ENCODE measurements at places on chromosomes 1 and 21. TPM values are rescaled to one million over a fixed set of nuclear protein-coding genes. Genes with fewer than 3 reads are reported as not detected.

Gene TCHH
- 2.9 TPM for total RNA-seq

DNA sequence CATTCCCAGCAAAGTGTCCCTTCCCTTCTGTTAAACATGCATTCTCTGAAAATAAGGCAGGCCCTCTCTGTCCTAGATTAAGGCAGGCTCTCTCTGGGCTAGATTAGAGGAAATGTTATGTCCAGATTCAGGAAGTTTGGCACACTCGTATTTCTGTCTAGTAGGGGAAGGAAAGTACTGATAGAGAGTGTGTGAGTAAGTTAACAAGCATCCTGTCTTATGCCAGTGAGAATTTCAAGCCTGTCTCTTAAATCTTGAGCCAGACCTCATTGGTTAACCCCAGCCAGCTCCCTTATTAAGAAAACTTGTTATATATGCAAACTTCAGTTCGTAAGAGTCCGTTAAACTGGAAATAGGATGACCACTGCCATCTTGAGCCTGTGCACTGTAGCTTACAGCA is 31.6 kb downstream of the IGSF5 start:
- DNase-seq, result no peak

DNA sequence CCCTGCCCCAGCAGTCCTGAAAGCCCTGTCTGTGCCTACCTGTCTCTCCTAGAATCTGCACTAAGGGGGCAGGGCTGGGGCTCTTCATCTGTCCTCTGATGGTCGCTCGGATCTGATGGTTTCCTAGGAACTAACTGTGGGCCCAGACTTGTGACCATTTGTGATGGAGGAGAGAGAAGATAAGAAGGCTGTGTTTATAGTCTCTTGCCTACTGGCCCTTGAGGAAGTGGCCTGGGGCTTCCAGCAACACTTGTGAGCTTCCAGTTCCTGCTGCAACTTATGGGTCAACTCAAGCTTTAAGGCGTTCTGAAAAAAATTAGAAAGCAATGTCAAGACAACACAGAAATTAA is 53.2 kb upstream of the SYNC start:
- DNase-seq, result no peak

DNA sequence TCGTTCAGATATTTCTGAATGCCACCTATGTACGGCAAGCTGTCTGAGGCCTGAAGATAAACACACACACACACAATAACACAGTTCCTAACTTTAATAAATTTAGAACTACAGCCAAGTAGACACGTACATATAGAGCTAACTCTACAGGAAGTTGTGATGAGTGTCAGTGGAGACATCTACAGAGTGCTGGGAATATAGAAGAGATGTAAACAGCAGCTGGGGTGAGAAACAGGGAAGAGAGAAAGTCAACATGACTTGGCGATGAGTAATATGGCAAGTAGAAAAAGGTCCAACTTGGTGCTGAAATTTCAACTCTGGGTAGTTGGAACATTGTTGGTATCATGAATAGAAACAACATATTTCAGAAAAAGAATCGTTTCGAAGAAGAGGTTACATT is 206.5 kb downstream of the ZP4 start:
- DNase-seq, result no peak

DNA sequence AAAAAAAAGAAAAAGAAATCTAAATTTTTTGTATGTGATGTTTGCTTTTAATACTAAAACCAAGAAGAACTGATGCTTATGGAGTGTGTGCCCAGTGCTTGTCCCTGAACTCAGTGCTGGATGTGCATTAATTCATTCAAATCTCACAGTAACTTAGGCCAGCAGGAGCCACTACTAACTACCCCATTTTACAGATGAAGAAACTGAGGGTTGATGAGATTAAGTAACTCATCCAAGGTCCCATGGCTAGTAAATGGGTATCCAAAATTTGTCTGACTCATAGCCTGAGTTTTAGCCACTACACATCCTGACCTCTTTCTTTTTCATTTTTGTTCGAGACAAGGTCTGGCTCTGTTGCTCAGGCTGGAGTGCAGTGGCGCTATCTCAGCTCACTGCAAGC is 127.9 kb downstream of the CCDC185 start:
- DNase-seq, result no peak

Data from testis (tissue), 5 donors.